ENCODE measurements at places on chromosomes 3 and 15.

DNA sequence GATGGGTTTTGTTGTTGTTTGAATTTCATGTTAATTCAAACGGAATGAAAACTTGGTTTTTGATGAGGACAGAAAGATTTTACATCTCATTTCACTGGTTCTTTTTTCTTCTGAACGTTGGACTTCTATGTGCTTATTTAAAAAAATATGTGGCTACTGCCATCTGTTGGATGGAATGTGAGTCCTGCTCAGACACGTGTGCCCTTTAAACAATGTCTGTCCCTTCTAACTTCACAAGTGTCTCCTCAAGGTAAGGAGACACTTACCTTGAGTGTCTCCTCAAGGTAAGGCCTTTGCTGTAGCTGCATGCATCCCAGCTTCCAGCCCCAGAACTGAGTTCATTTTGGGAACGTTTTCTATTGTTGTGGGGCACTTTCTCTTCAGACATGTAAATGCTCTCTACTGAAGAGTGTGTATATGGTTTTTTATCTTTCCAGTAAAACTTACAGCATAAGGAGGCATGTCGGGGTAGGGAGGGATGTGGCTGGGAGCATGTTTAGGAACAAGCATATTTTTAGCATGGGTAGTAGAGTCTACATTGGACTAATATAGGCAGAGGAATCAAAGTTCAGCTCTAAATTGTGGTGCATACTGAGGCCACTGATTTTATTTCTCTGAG is 63.1 kb upstream of the UBE3A start:
- no peak for DNase-seq

GRCh38 chr3:4613366-4613765 is 120.2 kb downstream of the ITPR1 start:
- no peak for DNase-seq

- no peak for DNase-seq
Observed at GRCh38 chr3:172396400-172396799, 51.9 kb downstream of the GHSR start.

GRCh38 chr3:9932843-9933560 is 632 bp upstream of the CRELD1 start:
- DNase-seq, result peak; percentile 81

All from right lobe of liver (tissue), 6 donors.